ENCODE measurements at places on chromosomes 2 and 18.

DNA sequence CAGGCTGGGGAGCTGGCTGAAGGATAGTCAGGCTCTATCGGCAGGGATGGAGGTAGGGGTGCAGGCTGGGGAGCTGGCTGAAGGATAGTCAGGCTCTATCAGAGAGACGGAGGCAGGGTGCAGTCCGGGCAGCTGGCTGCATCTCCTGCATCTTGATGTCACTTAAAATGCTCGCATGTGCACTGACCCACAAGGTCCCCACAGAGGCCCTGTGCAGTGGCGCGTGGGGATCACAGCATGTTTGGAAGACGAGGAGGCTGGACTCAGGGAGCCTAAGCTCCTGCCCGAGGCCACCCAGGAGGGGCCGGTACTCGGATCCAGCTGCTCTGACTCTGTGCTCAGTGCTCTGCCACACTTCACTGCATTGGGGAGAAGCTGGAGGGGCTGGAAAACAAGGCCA is 189.0 kb upstream of the HDAC4 start:
- no peak for DNase-seq

GRCh38 chr18:63376538-63376937 is 9.5 kb upstream of the KDSR start:
- no peak for DNase-seq

GRCh38 chr2:15665067-15665942 is 73.6 kb downstream of the DDX1 start:
- no peak for DNase-seq

DNA sequence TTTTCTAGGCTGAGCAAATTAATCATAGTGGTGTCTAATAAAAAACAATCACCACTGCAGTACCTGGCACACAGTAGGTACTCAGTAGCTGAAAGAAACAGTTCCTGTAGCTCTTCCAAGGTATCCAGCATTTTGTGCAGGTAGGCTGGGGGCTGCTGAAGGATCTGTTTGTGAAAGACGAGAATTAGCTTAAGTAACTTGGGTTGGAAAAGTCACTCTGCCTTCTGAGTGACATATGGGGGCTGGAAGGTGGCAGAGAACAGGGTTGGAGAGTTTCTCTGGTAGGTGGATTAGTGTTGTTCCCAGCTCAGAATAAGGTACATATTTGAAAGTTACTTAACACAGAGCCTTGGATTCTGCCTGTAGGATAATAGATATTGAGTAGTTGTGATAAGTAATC is 72.8 kb downstream of the FMNL2 start:
- no peak for DNase-seq

DNA sequence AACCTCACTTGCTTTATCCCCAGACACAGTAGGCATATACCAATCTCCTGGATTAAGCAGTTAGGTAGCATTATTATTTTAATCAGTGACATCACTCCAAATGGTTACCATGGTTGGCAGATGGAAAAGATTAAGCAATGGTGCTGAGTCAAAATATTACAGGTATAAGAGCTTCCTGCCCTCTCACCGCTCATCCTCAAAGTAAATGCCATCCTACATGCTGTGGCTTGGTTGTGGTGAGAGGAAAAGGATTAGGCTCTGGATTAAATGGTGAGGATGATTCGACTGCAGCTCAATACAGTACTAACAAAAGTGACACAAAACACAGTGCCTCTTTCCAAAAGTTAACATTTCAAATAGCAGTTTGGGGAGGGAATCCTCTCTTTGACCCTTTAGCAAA is 108.9 kb upstream of the ACAA2 start:
- no peak for DNase-seq

- DNase-seq = no peak
Measured at GRCh38 chr2:51553476-51553875, 521.5 kb upstream of the NRXN1 start.

DNA sequence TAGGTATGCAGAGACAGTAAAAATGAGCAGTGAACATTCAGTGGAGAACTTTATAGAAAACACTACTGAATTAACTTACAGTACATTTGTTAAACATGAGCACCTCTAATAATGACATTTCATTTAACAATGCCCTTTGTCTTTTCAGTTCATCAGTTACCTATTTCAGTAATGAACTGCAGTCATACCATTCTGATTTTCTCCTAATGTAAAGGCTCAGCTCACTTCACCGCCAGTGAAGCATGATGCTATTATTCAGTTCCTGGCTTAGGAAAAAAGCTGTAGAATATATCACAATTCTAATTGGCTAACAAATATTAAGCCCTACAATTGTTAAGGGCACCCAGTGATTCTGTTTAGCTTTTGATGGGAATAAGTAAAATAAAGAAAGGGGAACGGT is 37.1 kb upstream of the CCDC93 start:
- no peak for DNase-seq

GRCh38 chr2:27966466-27966865 is 75.9 kb downstream of the BABAM2 start:
- DNase-seq = no peak

GRCh38 chr2:19419211-19419880 is 60.9 kb upstream of the OSR1 start:
- no peak for DNase-seq

- DNase-seq = no peak
Measured at GRCh38 chr2:237483018-237483731, 3.9 kb upstream of the MLPH start.

- DNase-seq = no peak
Measured at GRCh38 chr2:24307961-24308360, 52.4 kb downstream of the ITSN2 start.

DNA sequence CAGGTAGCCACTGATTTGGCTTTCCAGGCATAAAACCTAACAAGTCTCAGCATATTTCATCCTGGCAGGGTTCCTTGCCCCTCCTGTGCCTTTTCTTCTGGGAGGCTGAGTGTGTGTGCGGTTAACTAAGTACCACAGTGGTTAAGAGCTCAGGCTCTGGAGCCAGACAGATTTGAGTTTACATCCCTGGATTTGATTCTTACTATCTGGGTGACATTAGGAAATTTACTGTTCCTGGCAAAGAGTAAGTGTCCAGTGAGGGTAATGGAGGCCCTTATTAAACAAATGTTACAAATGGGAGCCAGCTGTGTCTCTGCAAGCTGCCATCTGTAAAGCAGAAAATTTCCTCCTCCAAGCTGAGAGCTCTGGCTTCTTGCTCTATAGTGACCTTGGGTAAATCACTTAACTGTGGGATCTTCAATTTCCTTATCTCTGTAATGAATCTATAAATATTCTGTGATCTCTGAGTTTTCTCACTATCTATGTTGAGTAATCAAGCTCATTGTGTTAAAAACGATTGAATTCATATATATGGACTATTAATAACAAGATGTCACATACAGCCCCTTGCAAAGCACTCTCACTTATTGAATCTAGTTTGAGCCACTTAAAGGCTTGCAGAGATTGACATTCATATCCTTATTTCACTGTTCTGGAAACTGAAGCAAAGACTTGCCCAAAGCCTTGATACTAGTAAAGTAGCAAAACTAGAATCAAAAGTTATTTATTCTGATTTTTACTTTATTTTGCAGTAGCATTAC is 6.5 kb upstream of the COBLL1 start:
- DNase-seq = no peak

DNA sequence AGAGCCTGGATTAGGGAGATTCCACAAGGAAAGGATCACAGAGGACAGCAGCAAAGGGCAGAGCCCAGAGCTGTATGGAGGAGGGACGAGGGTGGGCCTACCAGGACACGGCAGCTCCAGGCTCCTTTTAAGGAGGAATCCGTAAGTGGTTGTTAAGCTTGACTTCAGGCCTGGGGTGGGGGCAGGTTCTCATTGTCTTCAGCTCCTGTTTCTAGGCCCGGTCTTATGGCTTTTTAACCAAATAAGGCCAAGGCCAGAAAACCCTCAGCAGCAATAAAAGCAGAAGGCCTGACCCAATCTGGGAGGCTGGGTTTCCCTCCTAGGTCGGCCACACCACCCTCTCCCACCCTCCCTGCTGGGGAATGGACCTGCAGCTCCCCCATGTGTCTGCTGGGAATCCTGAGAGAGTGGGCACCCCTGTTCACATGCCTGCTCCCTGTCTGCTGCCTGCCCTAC is 111.2 kb downstream of the PLB1 start:
- no peak for DNase-seq

- peak; percentile 49 for DNase-seq
Measured at GRCh38 chr2:230658877-230659652, 53.6 kb upstream of the CAB39 start.

DNA sequence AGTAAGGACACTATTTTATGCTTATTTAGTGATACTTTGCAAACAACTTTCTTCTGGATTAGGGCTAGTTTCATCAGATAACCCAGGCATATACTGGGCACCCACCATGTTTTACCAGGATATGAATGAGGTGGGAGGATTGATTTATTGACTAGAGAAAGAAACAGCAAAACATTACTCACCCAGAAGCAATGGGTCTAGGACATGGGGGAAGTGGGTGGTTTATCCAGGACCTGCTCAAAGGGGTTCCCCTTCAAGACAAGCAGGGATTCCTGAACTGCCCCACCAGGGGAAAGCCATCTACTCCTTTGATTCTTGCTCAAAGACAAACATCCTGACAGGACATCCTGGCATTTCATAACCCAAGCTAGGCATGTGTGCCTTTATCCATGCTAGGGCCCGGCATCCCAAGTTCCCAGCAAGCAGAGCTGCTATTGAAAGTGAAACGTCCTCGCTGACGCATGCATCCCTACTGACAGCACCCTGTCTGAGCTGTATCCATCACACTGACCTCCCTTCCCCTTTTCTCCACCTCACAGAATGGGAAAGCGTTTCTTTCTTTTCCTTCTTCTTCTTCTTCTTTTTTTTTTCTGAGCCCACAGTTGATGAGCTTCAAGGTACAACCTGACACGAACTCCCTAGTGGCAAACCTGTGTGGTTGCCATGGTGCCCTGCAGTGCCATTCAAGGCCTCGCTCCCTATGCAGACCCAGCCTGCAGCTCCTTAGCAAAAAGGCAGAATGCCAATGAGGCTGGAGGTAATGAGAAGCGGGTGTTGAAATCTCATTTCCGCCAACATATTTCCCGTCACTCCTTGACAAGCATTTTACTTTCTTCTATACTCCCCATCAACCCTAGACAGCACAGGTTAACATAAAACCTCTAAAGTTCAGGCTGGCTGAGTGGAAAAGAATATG is 70.5 kb downstream of the CLHC1 start:
- no peak for DNase-seq

- no peak for DNase-seq
Measured at GRCh38 chr18:27447451-27447881, 262.4 kb upstream of the CHST9 start.

DNA sequence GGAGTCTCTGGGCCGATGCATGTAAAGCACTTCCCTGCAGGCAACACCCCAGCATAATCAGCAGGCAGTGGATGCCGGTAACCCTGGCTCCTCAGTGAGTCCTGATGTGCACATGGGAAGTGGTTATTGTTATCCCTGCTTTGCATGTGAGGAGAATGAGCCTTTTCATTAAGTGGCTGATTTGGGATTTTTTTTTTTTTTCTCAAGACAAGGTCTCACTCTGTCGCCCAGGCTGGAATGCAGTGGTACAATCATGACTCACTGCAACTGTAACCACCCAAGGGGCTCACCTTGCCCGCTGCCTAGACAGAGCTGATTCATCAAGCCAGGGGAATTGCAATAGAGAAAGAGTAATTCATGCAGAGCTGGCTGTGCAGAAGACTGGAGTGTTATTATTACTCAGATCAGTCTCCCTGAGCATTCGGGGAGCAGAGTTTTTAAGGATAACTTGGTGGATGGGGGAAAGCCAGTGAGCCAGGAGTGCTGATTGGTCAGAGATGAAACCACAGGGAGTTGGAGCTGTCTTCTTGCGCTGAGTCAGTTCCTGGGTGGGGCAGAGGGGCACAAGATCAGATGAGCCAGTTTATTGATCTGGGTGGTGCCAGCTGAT is 95.4 kb downstream of the SOCS6 start:
- DNase-seq = no peak

- DNase-seq = no peak
Measured at GRCh38 chr18:2573408-2573807, 2.1 kb downstream of the NDC80 start.

DNA sequence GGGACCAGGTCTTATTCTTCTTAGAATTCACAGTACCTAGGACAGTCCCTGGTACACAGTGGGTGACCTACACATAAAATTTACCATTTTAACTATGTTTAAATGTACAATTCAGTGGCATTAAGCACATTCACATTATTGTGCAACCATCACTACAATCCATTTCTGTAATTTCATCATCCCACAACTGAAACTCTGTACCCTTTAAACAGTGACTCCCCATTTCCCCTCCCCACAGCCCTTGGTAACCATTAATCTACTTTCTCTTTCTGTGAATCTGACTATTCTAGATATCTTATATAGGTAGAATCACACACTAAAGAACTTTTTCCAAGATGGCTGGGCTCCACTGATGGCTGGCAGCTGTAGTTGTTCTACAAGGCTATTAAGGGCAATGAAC is 41.6 kb downstream of the GFPT1 start:
- no peak for DNase-seq

GRCh38 chr2:191180713-191181112 is 29.9 kb upstream of the STAT4 start:
- no peak for DNase-seq

Measured in activated T-helper 9 cell treated with anti-CD3 and anti-CD28 coated beads, Interleukin-2, amount 50 U/mL, for 16 hours (primary cell).